GM23338 (cell line): ENCODE measurements at places on chromosomes 3 and 15. TPM values are rescaled to one million over a fixed set of nuclear protein-coding genes. Genes with fewer than 3 reads are reported as not detected.

The RBP2 gene
- not detected in 2 replicates for polyA plus RNA-seq

- no peaks in the 10 kb centered on the region for H3K27me3 ChIP-seq
- no peaks in the 10 kb centered on the region for H3K36me3 ChIP-seq
- H3K4me1 ChIP-seq = peaks cover 6% of the 10 kb centered on the region; the same call in 1 of the 2 replicates
- no peak for DNase-seq
- H3K4me3 ChIP-seq = no peak overlapping the region
- H3K27ac ChIP-seq = no peak overlapping the region
These were observed 274.3 kb upstream of the GOLGA6L4 start for GRCh38 chr15:83961311-83961710.

DNA sequence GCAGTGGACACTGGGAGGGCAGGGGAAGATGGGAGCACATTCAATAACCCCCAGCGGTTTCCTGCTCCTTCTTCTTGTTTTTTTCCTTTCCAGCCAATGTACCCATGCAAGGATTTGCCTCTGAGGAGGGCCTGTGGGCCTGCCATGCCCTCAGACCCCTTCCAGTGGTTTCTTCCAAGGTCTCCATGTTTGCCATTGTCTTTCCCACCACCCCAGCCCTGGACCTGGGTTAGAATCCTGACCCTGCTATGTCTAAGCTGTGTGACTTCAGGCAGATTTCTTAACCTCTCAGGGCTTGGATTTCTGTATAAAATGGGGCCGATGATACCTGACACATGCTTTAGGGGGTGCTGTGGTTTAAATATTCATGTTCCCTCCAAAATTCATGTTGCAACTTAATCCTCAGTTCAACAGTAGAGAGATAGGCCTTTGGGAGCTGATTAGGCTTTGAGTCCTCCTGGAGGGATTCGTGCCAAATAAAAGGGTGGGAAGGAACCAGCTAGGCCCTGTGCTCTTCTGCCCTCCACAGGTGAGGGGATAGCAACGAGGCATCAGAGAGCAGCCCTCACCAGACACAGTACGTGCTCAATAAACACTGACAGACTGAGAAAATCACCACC is 46.3 kb upstream of the FLNB start:
- H3K4me1 ChIP-seq = peaks cover 9% of the 10 kb centered on the region; the same call in 1 of the 2 replicates
- no peaks in the 10 kb centered on the region for H3K36me3 ChIP-seq
- no peaks in the 10 kb centered on the region for H3K27me3 ChIP-seq
- no peak overlapping the region for H3K27ac ChIP-seq
- DNase-seq = peak; percentile 73
- no peak overlapping the region for H3K4me3 ChIP-seq

DNA sequence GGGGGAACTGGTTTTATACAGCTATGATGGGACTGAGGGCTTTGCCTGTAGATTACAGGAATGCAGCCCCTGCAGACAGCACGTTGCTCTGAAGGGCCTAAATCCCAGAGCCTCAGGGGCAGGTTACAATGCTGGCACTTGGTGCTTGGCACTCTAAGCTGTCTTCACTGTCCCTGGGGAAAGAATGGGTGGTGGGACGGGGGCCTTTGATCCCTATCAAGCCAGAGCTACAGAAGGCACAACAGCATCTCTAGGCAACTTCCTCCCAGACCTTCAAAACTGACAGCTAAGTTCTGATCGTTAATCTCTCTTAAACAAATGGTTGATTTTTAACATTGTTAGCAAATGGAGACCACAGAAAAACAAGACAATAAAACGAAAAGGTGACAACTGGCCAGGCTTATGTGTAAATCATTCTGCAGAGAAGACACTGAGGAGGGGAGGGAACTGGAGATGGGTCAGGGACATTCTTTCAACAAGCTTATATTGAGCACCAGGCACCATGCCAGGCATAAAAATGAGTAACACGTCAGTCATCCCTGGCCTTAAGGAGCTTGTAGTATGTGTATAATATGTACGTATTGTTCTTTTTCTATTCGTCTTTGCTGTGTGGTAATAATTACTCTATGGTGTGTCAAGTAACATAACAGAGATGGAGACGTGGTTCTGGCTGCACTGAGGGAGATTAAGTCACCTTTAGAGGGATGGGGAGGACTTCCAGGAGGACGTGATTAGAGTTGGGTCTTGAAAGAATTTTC is 49.1 kb downstream of the CA12 start:
- DNase-seq = no peak
- H3K36me3 ChIP-seq = no peaks in the 10 kb centered on the region
- H3K4me1 ChIP-seq = no peaks in the 10 kb centered on the region
- no peak overlapping the region for H3K4me3 ChIP-seq
- no peak overlapping the region for H3K27ac ChIP-seq
- no peaks in the 10 kb centered on the region for H3K27me3 ChIP-seq

The SLC24A5 gene
- 0.23 and 0.39 TPM in 2 replicates for polyA plus RNA-seq

GRCh38 chr3:193943200-193943599 is 192.7 kb upstream of the HES1 start:
- H3K4me3 ChIP-seq = 0 out of 2 replicates have a peak overlapping the region, but pooled peaks have one; percentile 48
- DNase-seq = peak; percentile 60
- H3K36me3 ChIP-seq = no peaks in the 10 kb centered on the region
- H3K27ac ChIP-seq = no peak overlapping the region

DNA sequence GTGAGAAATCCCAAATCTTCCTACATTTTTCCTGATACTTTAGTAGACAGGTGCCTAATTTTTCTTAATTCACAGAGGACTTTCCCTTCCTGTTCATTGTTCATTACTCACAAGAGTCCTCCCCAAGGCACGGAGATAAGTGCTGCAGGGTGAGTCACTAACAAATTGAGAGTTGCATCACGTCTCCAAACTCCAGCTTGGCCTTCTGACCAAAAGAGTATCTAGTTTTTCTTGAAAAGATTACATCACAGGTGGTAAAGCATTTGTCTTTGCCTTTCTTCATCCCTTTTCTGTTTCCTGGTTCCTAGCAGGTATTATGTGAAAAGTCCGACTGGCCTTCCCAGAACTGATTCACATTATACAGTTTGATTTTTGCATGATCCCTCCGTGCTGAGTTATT is 24.9 kb upstream of the RASGRP1 start:
- no peaks in the 10 kb centered on the region for H3K27me3 ChIP-seq
- DNase-seq = no peak
- H3K36me3 ChIP-seq = no peaks in the 10 kb centered on the region
- H3K27ac ChIP-seq = no peak overlapping the region

The CHDH gene
- 2.3 and 2.5 TPM in 2 replicates for polyA plus RNA-seq

The MKRN2 gene
- 9.1 and 11.4 TPM in 2 replicates for polyA plus RNA-seq

DNA sequence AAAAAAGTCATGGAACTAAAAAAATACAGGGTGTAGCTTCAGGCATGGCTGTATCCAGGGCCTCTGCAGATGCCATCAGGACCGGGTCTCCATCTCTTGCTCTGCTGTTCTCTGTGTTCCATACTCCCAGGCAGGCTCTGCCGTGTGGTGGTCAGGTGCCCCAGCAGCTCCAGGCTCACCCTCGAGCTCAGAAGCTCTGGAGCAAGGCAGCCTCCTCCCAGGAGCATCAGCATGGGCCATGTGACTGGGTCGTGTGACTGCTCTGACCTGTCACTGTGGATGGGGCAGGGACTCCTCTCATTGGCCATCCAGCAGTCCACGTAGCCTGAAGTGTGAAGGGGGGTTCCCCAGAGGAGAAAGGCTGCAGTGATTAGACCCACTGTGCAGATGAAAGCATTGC is 8.5 kb downstream of the FBLN2 start:
- H3K36me3 ChIP-seq = no peaks in the 10 kb centered on the region
- no peak overlapping the region for H3K4me3 ChIP-seq
- H3K4me1 ChIP-seq = no peaks in the 10 kb centered on the region
- H3K27ac ChIP-seq = no peak overlapping the region
- H3K27me3 ChIP-seq = no peaks in the 10 kb centered on the region
- DNase-seq = no peak

The HRG gene
- polyA plus RNA-seq = not detected in 2 replicates

The PRR20G gene
- polyA plus RNA-seq = 0.21 and 0.39 TPM in 2 replicates

The TIMP4 gene
- 6.7 and 6.9 TPM in 2 replicates for polyA plus RNA-seq

DNA sequence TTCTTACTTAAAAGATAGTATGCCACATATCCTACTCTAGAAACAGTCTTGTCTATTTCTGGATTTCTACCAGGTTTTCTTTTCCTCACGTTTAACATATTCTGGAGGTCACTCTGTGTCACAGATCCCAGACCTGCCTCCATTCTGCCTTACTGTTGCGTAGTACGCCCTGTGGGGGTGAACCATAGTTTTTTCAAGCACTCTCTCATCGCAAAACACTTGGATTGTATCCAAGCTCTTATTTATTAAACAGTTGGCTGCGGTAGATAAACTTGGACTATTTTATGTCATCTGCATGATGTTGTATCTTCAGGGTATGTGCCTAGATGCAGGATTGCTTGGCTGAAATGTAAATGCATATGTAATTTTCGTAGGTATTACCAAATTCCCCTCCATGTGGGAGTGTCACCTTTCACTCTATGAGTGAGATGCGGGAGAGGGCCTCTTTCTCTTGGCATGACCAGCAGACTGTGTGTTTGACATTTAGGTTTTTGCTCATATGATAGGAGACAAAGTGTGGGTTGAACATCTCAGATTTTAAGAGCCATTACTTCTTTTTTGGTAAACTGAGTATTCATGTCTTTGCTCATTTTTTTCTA is 55.8 kb downstream of the ABTB1 start:
- H3K4me1 ChIP-seq = peaks cover 8% of the 10 kb centered on the region
- no peak for DNase-seq
- H3K27me3 ChIP-seq = no peaks in the 10 kb centered on the region
- no peak overlapping the region for H3K27ac ChIP-seq
- no peaks in the 10 kb centered on the region for H3K36me3 ChIP-seq
- H3K4me3 ChIP-seq = no peak overlapping the region

- H3K36me3 ChIP-seq = no peaks in the 10 kb centered on the region
- H3K27ac ChIP-seq = no peak overlapping the region; the same call in 1 of the 2 replicates
- peak; percentile 36 for DNase-seq
- H3K4me3 ChIP-seq = no peak overlapping the region
- H3K27me3 ChIP-seq = no peaks in the 10 kb centered on the region
- H3K4me1 ChIP-seq = peaks cover 14% of the 10 kb centered on the region
These were observed 32.4 kb downstream of the SELENOT start for GRCh38 chr3:150635526-150635925.
